ENCODE measurements at places on chromosomes 13 and 19.

GRCh38 chr13:61954092-61954491, 538.4 kb upstream of the PCDH20 start:
- peak; percentile 69 for DNase-seq

GRCh38 chr13:43368003-43368402, 344.6 kb downstream of the DNAJC15 start:
- no peak for DNase-seq

DNA sequence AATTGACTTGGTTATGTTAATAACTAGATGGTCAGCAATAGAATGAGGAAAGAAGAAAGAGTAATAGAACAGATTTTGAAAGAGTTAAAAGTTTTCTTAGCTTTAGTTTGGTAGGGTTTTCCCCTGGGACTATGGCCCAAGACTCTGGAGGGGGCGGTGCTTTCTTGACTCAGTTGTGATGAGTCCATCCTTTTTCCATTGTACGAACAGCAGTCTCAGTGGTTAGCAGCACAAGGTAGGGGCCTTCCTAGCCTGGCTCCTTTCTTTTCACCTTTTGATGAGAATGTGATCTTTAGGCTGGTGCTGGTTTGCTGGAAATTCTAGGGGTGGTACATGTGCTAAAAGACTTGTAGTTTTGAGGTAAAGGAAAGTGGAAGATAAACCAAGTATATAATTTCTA, 38.8 kb downstream of the ZNF506 start:
- DNase-seq = no peak

- no peak for DNase-seq
Observed at GRCh38 chr13:60491531-60491930, 94.5 kb downstream of the TDRD3 start.

GRCh38 chr13:95304453-95304852, 3.2 kb upstream of the ABCC4 start:
- DNase-seq = no peak

DNA sequence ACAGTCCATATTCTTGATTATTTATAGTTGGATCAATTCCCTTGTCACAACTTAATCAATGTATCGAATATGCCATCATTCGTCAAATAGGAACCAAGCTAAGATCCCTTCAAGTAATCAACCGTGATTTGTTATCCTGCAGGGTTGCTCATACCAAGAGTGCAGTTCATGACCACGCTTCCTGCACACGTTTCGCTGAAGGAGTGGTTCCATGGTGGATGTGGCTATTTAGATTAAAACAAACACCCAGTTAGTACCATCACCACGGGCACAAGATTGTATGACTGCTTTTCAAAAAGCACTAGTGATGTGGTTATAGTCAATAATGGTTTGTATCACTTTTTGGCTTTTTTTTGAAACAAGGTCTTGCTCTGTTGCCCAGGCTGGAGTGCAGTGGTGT, 41.1 kb upstream of the CCNE1 start:
- DNase-seq = no peak

DNA sequence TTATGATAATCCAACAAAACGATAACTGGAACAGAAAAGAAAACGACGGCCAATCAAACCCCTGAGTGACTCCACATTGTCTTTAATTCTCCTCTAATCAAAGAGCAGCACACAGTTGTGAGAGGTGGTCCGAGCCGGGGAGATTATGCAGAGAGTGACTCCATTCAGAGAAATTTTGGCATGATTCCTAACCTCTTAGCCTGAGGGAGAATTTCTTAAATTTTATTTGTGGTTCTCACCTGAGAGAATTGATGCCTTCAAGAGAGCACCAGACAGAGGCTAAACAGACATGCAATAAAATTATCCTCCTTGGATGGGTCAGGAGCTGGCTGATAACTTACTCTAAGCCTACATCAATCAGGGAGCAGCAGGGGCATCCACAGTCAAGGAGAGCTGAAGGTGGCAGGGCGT, 310.0 kb upstream of the KLF12 start:
- DNase-seq = no peak

- peak; percentile 95 for DNase-seq
Observed at GRCh38 chr19:40529093-40529954, 47.3 kb upstream of the SHKBP1 start.

DNA sequence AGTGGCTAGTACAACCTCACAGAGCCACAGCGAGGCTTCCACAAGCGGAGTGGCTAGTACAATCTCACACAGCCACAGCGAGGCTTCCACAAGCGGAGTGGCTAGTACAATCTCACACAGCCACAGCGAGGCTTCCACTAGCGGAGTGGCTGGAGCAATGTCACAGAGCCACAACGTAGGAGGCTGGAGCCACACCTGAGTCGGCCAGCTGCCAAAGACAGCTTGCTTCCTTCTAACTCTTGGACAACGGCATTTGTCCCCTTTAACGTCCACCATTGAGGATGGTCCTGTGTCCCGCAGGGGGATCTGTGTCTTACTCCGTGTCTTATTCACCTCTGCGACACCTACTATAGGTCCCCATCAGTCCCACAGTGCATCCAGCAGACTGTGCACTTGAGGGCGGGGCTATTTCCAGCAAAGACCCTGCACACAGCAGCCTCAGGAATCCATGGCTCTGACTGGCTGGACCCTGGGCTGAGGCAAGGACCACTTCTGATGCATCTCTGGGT, 3.7 kb downstream of the ZNF787 start:
- no peak for DNase-seq

DNA sequence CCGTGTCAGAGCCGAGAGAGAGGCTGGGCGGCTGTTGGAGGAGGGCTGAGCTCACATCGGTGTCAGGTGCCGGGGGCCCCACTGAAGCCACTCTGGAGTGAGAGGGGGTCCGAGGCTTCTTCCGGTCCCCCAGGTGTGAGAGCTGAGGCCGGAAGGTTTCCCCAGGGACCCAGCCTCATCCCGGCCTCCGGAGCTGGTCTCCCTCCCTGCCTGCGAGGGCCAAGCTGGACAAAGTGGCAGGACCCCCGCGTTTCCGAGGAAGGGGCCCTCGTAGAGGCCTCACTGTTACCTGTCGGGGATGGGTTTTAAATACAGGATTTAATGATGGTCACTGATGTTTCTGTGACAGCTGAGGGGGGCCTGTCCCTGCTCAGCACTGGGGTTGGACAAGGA, 6.6 kb downstream of the HCN2 start:
- DNase-seq = no peak

GRCh38 chr19:19256072-19256969, 16.8 kb downstream of the TM6SF2 start:
- DNase-seq = peak; percentile 70

DNA sequence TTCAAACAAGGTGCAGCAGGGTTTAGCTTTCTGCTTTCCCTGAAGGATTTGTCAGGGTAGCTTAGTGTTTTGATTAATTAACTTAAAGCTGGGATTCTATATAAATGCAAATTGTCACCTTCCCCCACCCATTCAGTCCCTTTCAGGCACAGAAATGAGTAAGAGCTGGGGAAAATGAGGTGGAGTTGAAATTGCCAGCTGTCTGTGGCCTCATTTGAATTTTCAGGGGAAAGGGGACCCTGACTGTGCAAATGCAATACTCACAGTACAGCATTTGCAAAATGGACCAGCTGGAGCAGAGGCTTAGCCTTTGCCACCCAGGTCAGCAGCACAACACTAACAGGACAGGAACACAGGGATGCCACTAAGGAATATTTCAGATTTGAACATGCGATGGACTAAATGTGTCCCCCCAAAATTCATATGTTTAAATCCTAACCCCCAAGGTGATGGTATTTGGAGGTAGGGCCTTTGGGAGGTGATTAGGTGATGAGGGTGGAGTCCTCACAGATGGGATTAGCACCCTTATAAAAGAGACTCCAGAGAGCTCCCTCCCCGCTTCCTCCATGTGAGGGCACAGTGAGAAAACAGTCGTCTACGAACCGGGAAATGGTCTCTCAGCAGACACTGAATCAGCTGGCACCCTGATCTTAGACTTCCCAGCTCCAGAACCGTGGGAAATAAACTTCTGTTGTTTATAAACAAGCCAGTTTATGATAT, 59.5 kb upstream of the CYSLTR2 start:
- DNase-seq = peak; percentile 42

DNA sequence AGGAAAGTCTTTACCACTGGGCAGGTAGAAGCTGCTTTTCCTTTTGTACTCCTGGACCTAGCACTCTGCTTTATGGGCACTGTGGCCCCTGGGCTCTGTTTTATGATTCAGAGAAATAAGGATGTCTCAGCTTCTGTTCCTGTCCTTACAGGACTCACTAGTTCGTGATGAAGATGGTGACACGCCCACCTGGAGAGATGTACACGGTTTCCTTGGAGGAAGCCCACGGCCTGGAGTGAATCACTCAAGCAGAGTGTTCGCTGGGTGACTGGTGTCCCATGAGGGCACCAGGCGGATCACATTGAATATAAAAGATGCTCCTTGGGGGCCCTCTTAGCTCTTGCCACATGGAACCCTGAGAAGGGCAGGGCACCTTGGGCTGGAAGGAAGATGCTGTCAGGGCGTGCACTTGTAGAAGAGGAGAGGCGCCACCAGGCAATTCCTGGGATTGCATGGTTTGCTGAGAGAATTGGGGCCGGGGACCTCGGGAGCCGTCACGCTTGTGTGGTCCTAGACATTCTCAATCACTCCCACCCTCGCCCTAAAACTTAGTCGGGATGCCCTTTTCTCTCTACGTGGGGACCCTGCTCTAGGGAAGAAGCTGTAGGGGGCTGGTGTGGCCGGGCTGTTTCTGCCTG, 202.6 kb downstream of the TSHZ3 start:
- DNase-seq = peak; percentile 36

DNA sequence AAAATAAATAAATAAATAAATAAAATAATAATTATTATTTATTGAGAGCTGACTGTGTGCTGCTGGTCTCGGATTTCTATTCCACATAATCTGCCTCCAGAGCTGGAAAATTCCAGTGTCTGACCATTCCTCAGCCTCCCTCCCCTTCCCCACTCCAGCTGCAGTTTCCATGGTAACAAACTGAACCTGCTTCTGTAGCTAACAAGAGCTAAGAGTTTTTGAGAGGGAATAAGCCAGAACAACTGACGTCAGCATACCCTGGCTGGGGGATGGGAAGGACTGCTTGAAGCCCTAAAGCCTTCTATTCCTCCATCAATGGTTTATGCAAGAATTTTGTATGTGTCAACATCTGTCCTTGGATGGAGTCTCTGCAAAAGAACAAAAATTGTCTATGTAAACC, 26.0 kb upstream of the PEG3 start:
- no peak for DNase-seq

GRCh38 chr13:111970494-111971141, 96.3 kb upstream of the SOX1 start:
- DNase-seq = no peak

- DNase-seq = peak; percentile 12
Observed at GRCh38 chr13:23254506-23254905, 73.7 kb downstream of the SGCG start.

- no peak for DNase-seq
Observed at GRCh38 chr13:76397413-76397812, 488.8 kb downstream of the KCTD12 start.

DNA sequence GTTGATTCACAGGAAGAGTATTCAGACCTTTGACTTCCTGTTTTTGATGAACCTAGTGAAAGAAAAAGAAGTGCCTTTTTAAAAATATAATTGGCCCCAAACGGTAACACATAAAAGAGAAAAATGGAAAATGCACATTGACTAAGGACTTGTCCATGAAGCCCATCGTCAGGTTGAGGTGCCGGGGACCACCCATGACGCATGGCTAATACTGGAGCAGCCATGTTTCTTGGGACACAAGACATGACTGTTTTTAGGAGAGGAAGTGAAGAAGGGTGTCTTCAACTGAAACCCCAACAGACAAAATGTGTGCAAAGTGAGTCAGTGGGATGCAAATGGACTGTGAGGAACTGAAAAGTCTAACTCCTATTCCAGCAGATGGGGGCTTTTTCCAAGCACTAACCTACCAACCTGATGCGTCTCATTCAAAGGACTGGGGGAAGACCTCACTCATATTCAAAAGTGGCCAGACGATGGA, 459.4 kb downstream of the FOXO1 start:
- DNase-seq = no peak

DNA sequence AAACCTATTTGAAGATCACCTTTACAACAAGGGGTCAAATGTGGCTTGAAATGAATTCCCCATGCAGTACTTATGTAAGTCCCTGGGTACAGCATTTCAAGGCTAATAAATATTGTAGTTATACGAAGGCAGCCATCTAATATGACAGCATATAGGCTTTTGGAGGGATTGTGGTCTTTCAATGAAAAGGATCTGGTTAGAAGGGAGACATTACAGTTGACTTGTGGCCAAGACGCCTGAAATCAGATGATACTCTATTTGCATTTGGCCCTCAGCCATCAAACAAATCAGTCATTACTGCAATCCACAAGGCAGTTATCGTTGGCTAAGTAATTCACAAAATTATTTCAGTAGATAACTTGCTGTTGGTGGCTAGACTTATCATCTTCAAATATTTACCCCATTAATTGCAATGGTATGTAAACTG, 242.7 kb downstream of the DCLK1 start:
- DNase-seq = no peak

GRCh38 chr19:19160461-19161035, 9.5 kb downstream of the MEF2B start:
- DNase-seq = peak; percentile 83

- no peak for DNase-seq
Observed at GRCh38 chr13:72678312-72678711, 49.1 kb downstream of the MZT1 start.

- DNase-seq = no peak
Observed at GRCh38 chr13:95209109-95209508, 92.1 kb downstream of the ABCC4 start.

Measured in GM23338 (cell line).